ENCODE measurements at places on chromosomes 12 and 14.
A peak's percentile ranks its signal among the peaks of the same experiment; 100 is the strongest.

DNA sequence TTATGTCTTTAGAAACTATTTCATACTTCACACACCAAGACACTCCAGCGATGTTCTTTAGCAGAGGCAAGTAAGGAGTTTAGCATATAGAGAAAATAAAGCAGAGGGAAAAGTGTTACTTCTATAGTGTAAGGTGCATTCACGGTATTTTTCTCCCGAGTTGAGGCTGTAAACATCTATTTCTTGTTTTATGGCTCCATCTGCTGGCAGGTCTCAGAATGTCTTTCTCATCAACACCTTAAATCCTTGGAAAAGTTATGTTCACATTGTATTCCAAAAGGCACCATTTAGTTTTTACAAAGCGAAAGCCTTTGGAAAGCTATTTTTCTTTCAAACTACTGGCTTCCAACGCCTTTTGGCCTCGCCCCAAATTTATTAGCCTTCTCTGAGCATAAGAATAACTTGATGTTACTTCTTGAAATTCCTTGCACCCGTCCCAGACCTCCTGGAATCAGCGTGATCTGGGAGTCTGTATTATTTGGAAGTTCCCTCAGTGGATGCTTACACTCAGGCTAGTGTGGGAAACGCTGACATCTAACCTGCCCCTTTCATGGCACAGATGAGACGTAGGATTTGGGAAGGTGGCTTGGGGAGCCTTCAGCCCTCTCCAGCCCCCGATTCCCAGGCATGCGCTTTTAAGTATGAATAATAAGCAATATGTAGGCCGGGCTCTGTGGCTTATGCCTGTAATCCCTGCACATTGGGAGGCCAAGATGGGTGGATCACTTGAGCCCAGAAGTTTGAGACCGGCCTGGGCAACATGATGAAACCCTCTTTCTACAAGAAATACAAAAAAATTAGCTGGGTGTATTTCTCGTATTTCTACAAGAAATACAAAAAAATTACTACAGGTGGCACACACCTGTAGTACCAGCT is 1.9 kb upstream of the PIWIL1 start:
- no peak for DNase-seq

DNA sequence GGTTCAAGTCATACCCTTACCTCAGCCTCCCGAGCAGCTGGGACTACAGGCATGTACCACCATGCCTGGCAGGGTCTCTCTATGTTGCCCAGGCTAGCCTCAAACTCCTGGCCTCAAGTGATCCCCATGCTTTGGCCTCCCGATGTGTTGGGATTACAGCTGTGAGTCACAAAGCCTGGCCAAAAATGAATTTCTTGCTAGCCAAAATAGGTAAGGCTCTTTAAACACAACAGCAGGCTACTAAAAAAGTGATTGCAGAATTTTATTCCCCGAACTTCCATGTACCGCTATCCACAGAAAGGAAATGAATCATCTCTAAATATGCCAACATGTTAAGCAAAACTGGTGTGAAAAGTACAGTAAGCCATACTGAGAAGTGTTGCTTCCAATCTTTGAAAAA is 50.6 kb downstream of the WDHD1 start:
- DNase-seq, result no peak

GRCh38 chr14:38964630-38965029 is 138.4 kb downstream of the SEC23A start:
- DNase-seq, result no peak

GRCh38 chr12:6541371-6542165 is 7.3 kb downstream of the GAPDH start:
- DNase-seq, result no peak

DNA sequence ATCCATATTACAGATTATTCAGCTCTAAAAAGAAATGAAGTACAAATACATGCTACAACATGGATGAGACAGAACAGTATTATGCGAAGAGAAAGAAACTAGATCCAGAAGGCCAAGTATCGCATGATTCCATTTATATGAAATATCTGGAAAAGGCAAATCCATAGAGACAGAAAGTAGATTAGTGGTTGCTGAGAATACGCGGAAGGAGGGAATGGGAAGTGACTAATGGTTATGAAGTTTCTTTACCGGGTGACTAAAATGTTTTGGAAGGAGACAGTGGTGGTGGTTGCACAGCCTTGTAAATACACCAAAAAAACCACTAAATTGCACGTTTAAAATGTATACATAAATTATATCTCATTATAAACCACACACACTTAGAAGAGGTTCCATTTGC is 12.5 kb downstream of the PRDM4 start:
- DNase-seq, result no peak

DNA sequence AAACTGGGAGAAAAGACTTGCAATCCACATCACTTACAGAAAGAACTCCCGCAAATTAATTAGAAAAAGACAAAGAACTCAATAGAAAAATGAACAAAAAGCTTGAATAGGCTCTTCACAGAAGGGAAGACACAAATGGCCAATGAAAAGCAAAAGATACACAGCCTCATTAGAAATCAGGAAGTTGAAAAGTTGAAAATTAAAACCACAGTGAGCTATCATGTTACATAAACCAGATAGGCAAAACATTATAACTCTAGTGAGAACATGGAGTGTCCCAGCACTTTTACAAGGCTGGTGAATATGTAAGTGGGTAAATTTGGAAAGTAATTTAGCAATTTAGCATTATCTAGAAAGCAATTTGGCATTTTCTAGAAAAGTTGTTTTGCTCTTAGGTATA is 158.4 kb upstream of the RASSF8 start:
- no peak for DNase-seq

GRCh38 chr12:116324654-116325335 is 47.3 kb upstream of the MED13L start:
- no peak for DNase-seq

DNA sequence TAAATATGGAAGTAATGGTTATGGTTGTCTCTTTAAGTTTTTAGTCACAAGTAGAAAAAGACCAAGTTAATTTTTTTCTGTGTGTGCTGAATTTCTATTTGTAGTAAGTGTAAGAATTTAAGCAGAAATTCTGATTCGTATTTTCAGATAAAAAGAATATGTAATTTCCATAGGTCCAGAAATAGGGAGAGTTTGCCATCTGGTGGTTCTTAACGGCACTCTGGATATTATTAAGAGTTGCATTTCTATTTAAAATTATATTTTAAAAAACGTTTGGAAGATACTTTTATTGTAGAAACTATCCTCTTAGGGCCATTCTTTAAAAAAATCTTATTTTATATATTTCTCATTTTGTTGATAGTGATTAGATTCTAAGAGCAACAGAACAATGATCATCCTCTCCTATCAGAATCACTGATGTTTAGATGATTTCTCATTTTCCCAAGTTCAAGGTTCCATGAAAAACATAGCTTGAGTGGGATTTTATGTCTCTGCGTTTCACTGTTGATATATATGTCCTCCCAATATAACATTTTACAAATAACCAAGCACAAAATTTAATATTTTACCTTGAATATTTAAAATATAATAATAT is 88.3 kb downstream of the LRRK2 start:
- DNase-seq, result no peak

DNA sequence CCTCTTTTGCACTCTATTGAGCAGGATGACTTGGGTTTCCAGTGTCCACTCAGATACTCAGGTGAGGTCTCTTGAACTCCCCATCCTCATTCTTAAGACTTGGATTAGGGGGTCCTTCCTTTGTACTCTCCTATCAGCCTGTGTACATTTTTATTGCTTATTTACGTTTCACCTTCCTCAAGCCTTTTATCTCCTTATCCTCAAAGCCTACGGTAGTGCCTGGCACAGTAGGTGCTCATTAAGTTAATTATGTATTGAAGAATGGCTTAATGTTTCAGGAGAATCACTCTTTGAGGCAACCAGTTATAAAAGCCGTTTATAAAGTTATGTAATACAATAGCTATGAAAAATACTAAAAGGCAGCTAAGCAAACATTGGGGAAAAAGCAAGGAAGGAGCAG is 315.7 kb downstream of the NPAS3 start:
- no peak for DNase-seq

DNA sequence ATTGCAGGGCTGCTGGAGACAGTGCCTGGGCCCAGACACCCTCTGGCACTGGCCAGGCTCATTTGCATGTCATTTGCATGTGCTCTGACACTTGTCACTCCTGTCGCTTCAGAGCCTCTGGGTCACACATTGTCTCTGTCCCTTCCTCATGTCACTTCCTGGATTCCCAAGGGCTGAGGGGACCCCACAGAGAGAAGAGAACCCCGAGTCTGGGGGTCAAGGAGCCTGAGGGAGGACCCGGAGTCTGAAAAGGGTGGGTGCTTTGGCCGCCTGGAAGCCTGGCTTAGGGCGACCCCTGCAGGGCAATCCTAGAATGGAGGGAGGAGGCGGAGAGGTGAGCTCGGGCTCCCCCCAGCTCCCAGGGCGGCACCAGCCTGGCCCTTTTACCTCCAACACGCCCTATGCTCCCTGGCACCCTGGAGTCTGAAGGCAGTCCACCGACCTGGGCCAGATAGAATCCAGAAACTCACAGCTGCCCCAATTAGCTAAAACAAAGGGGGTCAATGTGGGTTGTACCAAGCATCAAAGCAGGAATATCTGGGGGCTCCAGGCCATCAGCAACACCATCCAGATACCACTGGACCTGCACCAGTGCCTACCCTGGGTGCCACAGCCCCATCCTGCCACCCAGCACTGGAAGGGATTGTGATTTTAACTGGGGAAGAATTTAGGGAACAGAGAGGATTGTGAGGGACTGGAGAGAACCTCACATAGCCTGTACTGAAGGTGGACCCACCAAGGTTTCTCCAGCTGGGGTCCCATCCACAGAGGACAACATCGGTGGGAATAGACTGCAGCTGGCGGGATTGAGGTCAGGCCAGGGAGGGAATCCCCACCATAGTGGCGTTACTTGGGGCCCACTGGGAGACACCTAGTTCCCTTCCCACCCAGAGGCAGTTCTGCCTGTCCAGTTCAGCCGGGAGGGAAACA is 21.8 kb upstream of the KRT78 start:
- DNase-seq, result peak; percentile 71

DNA sequence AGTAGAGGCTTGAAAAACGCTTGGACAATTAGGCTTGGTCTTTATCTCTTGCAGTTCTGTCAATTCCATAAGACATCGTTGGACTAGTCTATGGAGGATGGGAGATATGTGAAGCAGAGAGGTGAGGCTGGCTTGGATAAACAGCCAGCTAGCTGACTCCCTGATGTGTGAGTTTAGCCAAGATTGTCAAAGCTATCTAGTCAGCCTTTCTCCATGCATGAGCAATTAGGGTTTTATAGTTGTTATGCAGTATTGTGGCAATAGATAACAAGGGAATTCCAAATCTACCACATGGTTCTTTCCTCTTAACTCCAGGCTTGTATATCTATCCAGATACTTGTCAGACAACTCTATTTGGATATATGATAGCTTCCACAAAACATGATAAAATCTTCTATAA is 153.6 kb upstream of the NRXN3 start:
- DNase-seq, result no peak

- DNase-seq, result no peak
These were observed 30.1 kb upstream of the CLEC14A start for GRCh38 chr14:38285962-38286361.

DNA sequence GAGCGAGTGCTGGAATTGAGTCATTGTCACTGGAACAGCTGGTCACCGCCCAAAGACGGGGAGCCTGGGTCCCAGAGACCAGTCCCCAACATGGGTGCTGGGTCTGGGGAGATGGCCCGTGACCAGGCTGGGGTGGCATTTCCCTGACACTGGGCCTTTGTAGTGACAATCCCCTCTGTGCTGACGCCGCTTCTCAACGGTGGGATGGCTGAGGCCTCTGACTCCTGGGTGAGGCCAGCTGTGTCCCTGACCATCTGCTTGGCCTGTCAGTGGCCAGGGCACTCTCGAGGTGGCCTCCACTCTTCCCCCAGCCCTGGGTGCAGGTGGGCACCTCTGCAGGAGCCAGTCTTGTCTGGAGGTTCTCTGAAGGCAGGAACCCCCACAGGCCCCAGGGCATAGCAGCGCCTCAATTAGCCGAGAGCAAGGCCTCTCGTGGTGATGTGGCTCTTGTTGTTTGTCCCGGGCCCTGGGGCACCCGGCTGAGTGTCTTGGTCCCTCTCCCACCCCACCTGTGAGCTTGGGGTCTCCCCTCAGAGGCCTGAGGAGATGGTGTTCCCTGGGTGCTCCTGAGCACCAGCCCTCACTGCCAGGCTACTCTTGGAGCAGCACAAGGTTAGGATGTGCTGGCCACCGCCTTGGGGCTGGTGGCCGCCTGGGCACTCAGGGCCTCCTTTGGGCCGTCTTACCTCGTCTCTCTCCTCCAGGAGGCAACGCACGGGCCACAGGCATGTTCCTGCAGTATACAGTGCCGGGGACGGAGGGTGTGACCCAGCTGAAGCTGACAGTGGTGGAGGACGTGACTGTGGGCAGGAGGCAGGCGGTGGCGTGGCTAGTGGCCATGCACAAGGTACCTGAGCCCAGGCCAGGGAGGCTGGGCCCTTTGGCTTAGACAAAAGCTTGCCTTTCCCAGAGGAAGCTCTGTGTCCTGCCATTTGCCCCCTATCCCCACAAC is 16.6 kb downstream of the ZFYVE21 start:
- DNase-seq, result no peak

GRCh38 chr14:65234752-65235361 is 132.5 kb upstream of the MAX start:
- DNase-seq, result no peak

GRCh38 chr14:75499084-75499875 is 23.0 kb upstream of the BATF start:
- no peak for DNase-seq

GRCh38 chr12:73221836-73222235 is 949.7 kb downstream of the TRHDE start:
- DNase-seq, result no peak

DNA sequence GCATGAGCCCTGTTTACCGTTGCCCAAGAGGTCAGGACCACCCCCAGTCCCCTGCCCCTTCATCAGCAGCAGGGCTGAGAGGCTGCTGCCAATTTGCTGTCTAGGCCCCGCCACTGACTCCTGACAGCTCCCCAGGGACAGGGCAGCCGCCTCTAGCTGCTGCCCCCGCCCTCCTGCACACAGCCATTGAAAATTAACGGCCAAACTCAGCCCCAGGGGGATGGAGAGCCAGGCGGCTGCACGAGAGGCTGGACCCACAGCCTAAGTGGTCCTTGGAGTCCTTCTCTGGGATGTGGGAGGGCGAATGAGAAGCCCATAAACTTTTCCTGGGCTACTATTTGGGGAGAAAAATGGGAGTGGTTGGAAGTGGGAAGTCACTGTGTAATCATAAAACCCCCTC is 4.6 kb downstream of the FOXN4 start:
- DNase-seq, result no peak

- DNase-seq, result no peak
These were observed 78.2 kb downstream of the GAS2L3 start for GRCh38 chr12:100651694-100652093.

- no peak for DNase-seq
These were observed 26.4 kb downstream of the SCFD1 start for GRCh38 chr14:30648471-30648870.

DNA sequence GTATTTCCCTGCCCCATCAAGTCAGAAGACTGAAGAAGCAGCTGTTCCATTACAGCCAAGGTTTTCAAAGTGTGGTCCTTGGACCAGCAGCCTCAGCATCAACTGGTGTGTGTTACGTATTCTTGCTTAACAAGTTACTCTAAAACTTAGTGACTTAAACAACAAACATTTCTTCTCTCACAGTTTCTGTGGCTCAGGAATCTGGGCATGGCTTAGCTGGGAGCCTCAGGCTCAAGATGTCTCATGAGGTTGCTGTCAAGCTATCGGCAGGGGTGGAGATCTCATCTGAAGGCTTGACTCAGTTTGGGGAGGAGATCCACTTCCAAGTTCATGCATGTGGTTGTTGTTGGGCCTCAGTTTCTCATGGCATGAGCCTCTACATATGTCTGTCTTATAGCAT is 174.5 kb downstream of the KTN1 start:
- DNase-seq, result no peak
